ENCODE measurements at places on chromosomes 12 and 14. TPM values are rescaled to one million over a fixed set of nuclear protein-coding genes. Genes with fewer than 3 reads are reported as not detected.

Gene TEX52
- 0.16 TPM for total RNA-seq

Gene CLEC6A
- not detected for total RNA-seq

Gene GLT8D2
- 0.23 TPM for total RNA-seq

Gene TMCC3
- 0.05 TPM for total RNA-seq

Gene BEGAIN
- 3.1 TPM for total RNA-seq

Gene NPFF
- total RNA-seq, result not detected

Gene TCL1A
- total RNA-seq, result not detected

Gene ZNF891
- 2.1 TPM for total RNA-seq

Gene CAPZA3
- total RNA-seq, result not detected

Gene G2E3
- total RNA-seq, result 16.9 TPM
